ENCODE measurements at places on chromosomes 1 and 21.

DNA sequence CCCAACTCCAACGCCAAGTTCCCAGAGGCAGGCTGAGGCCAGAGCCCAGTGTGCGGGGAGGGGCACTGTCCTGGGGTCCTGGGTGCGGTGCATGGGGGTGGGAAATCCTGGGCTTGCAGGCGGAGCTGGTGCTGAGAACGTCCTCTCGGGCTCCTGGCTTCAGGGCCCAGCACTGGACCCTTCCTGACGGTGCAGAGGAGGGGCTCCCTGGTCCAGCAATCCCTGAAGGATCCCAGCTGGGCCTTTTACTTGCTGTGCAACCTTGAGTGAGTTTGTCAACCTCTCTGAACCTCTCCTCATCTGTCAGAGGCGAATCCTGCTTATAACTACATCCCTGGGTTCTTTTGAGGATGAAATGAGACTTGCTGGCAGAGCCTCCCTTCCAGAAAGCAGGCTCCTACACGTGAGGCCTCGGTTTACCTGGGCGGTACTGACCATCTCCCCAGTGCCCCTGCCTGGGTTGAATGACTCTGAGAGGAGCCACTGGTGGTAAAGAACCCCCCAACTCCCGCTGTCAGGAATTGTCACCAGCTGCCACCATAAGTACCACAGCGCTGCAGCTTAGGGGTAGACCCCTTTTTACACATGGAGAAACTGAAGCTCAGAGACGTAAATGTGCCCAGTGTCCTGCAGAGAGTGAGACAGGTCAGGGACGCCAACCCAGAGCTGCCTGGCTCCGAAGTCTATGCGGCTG is 77.3 kb downstream of the DHRS3 start:
- DNase-seq, result no peak

GRCh38 chr1:69585666-69586065 is 17.9 kb downstream of the LRRC7 start:
- no peak for DNase-seq

DNA sequence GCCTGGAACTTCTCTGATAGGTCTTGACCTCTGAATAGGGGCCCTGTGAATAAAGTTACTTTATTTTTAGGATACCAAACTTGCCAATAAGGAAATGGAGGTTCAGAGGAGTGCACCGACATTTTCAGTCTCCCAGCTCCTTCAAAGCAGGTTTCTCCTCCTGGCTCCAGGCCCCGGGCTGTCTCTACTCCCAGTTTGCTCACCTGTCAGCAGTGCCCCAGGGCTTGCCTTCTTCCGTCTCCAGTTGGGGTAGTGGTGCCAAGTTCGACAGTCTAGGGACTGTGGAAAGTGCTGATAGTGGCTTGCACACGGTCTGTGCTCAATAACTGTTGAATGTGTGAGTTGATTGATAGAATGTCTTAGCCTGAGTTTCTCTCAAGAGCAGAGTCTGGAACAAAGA is 149.2 kb downstream of the ACTL8 start:
- no peak for DNase-seq

- no peak for DNase-seq
These were observed 1415.1 kb upstream of the PRMT6 start for GRCh38 chr1:105641407-105641806.

DNA sequence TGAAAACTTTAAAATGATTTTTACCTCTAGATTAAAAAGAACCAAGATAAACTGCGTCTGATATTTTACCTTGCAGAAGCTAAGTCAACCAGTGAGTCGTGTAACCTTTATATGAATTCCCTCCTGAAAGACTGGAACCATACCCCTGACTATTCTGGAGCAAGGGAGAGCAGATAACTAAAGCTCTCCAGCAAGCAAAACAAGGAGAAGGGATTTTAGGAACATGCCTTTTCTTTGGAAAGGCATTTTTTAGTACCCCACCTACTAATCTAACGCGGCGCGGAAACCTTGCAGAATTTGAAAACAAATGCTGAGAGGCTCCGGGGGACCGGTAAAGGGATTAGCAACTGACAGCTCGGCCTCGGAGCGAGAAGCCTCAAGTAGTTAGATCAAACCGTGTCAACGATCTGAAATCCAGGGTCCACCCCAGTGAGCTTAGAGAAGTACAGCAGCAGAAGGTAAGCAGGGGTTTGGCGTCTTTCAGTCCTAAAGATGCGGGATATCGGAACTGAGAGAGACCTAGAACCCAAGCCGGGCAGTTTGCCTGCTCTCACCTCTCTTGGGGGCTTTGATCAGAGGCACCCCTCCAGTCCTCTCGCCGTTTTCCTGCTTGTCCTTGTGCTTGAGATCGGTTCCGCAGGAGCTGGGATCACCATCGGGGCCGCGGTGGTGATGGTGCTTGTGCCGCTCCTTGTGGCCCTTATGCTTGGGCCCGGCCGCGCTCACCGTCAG is 954 bp downstream of the RSBN1 start:
- DNase-seq, result no peak

DNA sequence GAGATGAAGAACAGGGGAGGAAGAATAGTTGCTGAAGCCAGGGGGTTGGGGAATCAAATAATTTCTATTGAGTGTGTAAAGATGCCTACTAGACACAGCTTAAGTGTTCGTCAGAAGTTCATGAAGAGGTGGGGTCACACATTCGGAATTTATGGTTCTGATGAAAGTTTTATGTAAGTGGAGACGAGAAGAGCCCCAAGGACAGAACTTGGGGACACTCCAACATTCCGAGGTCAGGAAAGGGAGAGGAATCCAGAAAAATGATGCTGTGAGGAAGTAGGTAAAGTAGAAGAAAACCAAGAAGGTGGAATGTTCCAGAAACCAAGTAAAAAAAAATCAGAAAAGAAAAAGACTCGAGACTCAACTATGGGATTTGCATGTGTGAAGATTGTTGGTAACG is 272.5 kb downstream of the SIPA1L2 start:
- DNase-seq, result no peak

DNA sequence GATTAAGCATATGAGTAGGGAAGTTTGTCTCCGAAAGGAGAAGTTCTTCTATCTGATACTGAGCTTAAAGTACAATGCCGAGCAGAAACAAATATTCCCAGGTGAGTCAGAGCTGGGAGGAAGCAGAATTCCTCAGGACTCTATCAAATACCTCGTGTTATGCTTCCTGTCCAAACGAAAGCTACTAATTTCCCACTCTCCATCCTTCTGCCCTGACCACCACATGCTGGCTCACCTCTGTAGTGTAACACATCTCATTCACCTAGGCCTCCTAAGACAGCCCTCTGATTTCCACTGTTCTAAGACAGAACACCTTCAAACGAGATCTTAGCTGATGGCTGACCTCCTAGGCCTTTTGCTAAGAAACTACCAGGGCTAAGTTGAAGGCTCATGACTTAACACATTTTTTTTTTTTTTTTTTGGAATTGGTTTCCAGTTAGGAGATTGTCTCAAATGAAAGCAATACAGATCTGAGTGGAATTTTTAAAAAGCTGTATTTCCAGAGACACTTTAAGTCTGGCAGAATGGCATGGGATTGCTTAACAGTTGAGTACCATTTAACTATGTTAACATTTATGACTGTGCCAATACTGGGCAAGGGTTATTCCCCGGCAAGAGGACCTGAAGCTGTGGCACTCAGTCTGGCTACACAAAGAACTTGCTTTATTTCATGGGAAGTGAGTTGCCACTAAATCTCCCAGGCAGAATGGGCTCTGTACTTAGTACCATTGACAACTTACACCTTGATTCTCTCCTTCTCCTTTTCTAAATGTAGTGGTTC is 583.4 kb downstream of the DPYD start:
- no peak for DNase-seq

DNA sequence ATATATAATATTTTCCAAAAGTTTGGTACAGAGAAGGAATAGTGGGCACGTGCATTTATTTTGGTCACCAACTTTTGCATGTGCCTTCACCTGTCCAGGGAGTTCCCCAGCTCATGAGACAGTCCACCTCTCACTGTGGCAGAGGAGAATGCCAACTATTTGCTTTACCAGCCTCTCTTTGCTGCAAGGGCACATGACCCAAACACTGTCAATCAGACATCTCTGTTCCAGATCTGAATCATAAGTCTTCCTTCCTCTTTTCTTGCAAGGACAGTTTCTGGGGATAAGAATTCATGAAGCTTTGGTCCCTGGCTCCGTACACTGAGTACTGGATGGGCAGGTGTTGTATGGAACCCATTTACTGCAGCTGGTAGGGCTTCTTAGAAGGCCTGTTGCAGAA is 38.6 kb downstream of the C1orf87 start:
- DNase-seq, result no peak

- DNase-seq, result no peak
These were observed 123.4 kb upstream of the SNX7 start for GRCh38 chr1:98538106-98538505.

GRCh38 chr21:36171741-36172331 is 15.2 kb downstream of the DOP1B start:
- no peak for DNase-seq

DNA sequence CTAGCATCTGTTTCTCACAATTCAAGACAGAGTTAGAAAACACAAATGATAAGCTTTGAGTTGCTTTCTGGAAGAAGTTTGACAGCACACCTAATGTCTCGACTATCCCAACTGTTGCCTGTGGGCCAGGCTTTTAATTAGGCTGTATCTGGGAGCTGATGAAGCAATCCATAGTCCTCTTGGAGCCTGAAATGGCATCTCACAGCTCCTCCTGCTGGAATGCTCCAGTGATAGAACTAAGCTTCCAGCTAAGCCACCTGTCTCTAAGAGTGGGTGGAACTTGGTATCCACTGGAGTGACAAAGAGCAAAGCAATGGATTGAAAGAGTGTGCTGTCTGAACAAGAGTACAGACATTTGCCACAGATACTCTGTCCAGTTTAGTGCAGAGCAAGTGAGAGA is 605.3 kb upstream of the NR5A2 start:
- no peak for DNase-seq

DNA sequence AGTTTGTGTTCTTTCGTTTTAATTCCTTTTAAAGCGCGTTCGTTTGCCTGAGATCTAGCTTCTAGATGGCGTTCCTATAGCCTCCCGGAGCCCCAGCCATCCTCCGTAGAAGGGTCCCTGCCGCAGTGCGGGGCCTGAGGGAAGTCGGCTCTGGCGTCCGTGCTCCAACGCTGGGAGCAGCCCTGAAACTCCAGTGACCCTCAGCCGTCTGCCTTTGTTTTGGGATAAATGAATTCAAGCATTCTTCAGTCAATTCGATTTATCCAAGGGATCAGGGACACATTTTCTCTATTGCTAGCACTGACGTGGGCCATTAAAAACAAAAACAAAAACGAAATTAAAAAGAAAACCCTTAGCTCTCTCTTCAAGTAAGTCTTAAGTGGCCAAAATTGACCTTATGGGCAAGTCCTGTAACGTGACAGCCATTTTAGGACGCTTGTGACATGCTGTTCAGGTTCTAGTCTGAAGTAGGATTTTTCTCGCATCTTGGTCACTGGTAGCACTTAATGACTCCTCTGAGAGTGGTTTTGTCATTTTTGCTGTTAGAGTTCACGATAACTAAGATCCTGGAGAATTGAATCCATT is 742 bp upstream of the HSPA13 start:
- DNase-seq, result no peak

GRCh38 chr21:42148097-42148496 is 70.8 kb upstream of the ABCG1 start:
- no peak for DNase-seq

GRCh38 chr21:36511484-36512220 is 31.7 kb upstream of the CLDN14 start:
- no peak for DNase-seq

- DNase-seq, result no peak
These were observed 105.0 kb downstream of the LEPR start for GRCh38 chr1:65525266-65526048.

DNA sequence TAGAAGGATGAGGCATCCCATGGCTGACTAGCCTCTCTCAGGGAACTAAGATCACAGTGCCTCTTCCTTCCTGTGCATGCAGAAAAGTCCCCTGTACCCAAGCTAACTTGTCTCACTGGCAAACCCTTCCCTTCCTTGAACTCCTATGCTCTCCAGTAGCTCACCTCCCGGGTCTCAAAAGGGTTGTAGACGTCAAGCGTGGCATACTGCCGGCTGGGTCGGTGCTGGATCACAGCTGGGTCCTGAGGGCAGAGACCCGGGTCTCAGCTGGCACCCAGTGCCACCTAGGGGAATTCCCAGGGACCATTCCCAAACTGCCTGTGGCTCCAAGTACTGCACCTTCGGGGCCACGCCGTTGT is 688 bp downstream of the SCAMP3 start:
- no peak for DNase-seq

GRCh38 chr1:185681034-185681633 is 53.1 kb upstream of the HMCN1 start:
- DNase-seq, result no peak

GRCh38 chr1:63087966-63088365 is 234.4 kb upstream of the FOXD3 start:
- DNase-seq, result no peak

DNA sequence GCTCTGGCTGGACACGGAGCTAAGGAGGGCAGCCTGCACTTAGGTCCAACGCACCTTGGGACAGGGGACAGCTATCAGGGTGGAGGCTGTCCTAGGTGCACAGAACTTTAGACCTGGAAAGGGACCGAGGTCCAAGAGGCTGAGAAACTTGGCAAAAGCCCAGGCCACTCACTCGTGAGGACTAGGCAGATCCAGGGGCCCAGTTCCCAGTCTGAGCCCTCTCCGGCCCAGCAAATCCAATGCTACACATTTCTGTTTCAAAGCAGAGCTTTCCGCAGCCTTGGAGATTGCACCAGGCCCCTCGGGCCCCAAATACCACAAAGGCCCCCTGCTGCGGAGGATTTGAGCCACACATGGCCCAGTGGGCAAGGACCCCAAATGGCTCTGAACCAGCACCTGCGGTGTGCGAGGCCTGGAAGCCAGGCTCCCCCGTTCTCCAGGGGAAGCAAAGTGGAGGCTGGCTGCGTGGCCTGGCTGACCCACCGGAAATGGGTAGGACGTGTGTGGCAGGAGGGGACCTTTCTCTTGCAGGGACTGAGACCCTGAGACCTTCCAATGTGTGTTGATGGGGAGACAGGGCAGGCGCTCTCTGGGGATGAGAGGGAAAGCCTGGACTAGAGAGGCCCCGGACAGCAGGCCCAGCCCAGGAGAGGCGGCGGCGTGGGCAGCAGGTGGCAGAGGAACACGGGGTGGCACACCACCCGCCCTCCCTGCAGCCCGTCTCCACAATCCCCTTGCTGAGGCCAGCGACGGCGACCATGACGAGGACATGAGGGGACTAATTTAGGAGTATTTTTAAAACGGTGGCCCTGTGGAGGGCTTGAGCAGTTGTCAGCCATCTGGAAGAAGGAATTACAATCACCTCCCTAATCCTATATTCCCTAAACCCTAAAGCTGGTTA is 118.7 kb downstream of the CASZ1 start:
- DNase-seq, result no peak

Data from activated effector memory CD4-positive, alpha-beta T cell treated with Interleukin-2 at 50 U/mL for 16 hours (primary cell).